Gastroesophageal sphincter (tissue), 4 donors: ENCODE measurements at places on chromosomes 5 and 9. TPM values are rescaled to one million over a fixed set of nuclear protein-coding genes. Genes with fewer than 3 reads are reported as not detected.

Gene PCDHB7
- 3.0 TPM for total RNA-seq

Gene OR1Q1
- total RNA-seq, result not detected

Gene WDR31
- total RNA-seq, result 2.6 TPM

Gene KYAT1
- total RNA-seq, result 4.7 TPM

DNA sequence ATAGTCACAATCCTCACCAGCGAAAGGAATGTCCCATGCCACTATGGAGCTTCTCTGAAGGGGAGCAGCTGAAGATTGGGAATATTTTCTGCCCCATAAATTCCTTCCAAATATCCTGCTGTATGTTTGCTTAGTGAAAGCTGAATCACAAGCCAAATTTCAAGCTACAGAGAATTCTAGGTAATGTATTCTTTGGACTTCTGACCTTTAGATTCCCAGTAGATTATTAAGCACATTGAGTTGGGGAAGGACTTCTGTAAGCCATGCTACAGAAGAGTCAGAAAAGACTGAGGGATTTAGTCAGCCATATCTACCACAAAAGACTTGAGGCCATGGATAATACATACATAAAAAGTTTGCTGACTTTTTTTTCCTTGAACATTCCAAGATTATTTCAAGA is 1342.0 kb upstream of the NUDT12 start:
- no peak for ATAC-seq

DNA sequence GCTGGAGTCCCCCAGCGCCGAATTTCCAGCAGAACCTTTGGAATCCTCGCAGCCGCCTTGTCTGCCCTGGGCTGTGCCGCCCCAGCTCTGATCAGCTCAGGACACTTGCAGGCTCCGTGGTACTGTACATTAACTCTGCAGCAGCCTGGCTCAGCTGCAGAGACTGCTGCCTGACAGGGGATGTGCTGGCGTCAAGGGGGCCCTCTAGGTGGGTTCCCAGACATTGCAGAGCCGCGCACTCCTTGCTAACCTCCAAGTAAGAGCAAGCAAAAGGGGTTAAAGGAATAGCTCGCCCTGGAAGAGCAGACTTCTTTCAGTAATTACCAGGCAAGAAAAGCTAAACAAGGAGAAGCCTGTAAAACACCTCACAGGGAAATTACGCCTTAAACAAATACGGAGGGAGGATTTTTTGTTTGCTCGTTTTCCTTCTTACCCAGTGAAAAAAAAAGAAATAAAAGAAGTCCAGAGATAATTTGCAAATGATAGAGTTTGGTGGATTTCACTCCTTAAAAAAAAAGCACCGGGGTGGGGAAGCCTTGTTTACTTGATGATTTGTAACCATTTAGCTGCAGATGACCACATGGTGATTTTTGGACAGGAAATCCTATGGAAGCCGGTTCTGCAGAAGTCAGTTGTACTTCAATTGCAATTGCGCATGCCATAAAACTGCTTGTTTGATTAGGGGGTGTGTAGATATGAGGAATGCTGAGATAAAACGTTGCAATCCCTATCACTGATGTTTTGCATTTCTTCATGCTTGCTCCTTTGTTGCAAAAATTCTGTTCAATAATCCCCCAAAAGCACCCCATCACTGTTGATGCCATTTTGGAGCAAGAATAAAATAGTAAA is 305.8 kb downstream of the PDE4D start:
- ATAC-seq, result peak; percentile 39

DNA sequence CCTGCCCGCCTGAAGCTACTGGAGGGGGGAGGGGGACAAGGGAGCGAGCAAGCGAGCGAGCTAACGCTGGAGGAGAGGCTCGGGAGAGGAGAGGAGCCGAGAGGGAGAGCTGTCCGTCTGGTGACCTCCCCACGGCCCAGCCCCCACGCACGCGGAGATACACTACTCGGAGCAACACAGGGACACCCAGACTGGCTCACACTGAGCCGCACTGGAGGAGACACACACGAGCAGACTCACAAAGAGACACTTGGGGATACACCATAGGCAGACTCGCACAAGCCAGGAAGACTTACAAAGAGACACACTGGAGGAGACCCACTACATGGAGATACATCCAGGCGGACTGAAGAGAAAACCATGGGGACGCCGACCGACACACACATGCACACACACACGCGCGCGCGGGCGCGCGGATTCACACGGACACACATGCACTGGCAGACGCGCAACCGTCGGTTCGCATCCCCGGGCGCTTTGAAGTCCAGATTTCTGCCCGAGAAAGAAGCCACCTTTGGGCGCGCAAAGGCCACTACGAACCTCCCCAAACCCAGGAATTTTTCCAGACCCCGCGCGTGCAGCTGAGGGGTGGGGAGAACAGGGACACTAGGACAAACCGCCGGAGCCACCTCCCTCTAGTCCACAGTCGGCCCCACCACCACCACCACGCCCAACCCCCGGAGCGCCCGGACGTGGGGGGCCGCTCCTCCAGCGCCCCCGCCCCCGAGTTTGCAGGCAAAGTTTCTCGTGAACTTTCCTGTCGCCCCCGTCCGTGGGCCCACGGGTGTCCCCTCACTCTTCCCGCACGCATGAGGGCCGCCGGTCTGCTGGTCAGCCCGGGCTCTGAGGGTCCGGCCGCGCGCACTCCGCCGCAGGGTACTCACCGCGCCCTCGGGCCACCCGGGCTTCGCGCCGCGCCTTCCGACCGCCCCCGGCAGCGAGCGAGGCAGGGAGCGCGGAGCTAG is 571 bp downstream of the CNTFR start:
- ATAC-seq, result no peak

DNA sequence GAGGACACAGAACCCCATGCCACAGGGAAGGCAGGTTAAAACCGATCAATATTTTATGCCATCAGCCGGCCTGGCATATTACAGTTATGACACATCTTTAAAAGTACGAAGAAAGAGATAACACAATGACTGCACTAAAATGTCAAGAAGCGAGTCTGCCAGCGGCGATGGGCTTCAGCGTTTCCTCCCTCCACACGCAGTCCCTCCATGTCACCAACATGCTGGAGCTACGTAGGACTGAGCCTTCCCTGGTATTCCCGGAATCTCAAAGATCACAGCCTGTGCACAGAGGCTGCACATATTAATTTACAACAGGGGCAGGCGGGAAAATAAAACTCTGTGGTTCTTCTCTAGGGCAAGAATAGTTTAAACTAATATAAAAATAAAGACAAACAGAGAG is 257.7 kb downstream of the IRX1 start:
- ATAC-seq, result no peak

GRCh38 chr5:160667160-160667559 is 184.9 kb downstream of the ATP10B start:
- no peak for ATAC-seq

GRCh38 chr5:176626876-176627236 is 3.5 kb downstream of the SNCB start:
- ATAC-seq, result no peak

DNA sequence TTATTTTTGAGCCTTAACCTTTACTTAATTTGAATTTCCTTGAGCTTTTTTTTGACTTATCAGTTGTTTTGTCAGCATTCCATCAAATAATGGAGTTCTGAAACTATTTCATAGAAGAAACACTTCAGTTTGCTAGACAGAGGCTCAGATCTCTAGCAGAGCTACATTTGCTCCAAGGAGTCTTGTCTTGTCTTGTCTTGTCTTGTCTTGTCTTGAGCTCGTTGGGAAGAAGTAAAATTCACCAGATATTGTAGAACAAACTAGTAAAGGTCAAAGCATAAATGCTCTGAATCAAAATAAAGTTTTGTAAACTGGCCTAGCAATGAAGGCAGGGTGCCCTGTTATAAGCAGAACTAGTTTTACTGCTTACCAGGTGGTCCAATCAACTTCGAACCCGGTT is 33.5 kb downstream of the RAB24 start:
- no peak for ATAC-seq
